ENCODE measurements at places on chromosomes 7 and 10.
A peak's percentile ranks its signal among the peaks of the same experiment; 100 is the strongest.

DNA sequence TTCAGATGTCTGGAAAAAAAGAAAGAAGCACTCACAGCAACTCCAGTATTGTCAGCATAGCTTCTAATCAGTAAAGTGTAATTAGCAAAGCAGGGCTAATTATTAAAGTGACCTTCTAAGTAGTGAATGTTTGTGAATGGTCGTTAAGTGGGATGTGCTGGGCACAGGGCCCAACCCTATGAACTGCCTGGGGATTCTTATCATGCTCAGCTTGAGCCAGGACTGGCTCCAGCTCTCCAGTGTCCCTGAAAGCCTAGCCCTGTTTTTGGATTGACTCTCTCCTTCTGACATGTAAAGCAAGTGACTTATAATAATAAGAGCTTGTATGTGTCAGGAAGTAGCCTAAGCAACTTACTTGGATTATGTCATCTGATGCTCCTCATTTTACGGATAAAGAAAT, 9.5 kb upstream of the TBX20 start:
- no peak for DNase-seq

DNA sequence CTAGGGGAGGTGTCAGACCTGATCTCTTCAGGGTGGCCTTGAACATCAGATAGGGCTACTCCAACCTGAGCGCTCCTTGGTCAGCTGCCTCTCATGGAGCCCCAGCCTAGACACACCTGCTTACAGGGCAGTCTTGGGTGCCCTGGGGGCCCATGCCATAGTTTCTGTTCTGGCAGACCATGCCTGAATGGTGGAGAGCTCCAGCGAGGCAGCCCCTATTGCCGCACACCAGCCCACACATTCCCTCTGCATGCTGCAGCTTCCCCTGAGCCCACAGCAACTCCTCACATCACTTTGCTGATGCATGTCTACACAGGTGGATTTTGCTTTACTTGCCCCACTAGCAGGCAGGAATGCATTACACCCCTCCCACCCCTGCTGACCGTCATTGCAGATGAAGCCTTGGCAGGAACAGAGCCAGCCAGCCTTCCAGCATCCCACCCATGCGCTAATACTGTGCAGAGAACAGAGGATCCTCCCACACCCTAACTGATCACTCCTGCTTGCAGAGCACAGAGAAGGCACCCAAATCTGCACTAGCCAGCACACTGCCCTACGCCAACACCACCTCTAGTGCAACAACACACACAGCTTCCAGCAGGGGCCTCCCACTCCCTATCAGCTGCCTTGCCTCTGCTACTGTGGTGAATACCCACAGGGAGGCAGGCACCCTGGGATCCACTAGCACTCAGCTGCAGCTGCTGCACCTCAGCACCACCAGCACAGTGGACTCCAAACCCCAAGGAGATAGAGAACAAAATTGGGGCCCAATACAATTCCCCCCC, 43.0 kb upstream of the GRM3 start:
- no peak for DNase-seq

DNA sequence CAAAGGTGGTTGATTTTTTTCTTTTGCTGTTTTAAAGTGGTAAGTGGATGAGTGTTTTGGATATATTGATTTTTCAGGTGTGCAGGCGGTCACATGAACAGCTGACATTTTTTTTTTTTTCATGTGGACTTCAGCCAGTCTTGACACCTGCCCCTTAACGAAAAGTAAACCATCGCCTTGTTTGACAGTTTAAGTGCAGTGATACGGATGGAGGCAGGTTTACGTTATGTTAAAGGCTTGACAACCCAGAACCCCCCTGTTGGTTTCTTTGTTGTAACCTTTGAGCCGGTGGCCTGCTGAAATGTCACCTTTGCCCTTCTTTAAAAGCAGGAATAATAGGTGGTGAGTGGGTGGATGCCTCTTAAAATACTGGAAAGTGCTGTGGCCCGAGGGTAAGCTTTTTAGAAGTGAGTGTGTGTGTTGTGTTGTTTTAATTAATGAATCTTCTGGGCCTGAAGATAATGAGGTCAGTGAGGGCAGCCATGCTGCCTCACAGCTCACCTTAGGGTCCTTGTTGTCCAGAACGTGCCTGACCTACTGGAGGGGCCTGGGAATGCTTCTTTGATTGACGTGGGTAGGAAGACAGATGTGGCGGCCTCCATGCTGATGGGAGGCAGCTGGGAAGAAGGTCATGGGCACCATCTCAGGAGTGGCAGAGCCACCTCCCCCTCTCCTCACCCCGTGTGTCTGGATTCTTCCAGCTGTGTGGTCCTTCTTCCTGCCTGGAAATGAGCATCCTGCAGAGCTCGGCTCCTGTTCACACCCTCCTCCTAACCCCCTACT, 69.8 kb downstream of the TCF7L2 start:
- DNase-seq, result no peak

- no peak for DNase-seq
These were observed 73.7 kb upstream of the ODAD2 start for GRCh38 chr10:28072573-28072972.

DNA sequence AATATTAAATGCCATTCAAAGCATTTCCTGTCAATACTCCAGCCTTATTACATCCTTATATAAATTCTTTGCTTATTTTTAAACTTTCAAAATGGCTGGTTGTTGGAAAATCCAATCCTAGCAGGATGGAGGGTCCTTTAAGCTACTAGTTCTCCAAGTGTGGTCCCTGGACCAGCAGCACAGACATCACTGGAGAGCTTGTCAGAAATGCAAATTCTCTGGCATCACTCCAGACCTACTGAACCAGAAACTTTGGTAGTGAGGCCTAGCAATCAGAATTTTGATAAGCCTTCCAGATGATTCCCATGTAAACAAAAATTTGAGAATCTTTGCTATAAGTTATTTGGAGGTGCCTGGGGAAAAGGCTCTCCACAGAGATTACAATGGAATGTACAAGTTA, 43.8 kb downstream of the CALCR start:
- no peak for DNase-seq

- no peak for DNase-seq
These were observed 40.5 kb upstream of the GDF10 start for GRCh38 chr10:47259466-47259865.

DNA sequence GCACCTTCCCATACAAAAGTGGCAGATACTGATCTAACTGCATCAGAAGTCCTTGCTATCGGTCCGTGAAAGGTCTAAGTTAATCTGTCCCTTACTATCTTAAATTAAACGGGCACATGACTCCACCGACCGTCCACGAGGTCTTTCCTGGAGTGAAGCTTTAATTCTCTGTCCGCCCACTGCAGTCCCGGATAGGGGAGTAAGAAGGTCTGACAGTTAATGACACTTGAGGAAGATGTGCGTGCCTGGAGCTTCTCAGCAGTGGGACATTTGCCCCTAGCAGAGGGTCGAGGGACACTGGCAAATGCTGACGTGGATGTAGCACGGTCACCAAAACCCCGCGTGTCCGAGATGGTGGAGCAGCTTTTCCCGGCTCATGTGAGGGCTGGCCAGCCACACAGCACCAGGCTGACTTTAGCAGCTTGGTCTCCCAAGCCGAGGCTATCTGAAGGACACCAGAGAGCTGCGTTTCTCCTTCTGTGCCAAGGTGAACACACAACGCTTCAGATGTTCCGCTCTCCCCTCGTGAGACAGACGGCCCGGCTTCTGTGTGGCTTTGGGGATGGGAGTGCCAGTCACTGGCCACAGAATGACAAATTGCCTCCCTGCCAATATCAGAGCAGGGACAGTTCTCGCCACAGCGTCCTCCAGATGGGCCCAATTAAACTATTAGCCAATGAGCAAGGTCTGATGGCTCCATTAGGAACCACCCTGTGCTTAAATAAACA, 86.6 kb downstream of the ADARB2 start:
- DNase-seq, result no peak

- no peak for DNase-seq
These were observed 18.1 kb upstream of the CAMK2G start for GRCh38 chr10:73892310-73893030.

DNA sequence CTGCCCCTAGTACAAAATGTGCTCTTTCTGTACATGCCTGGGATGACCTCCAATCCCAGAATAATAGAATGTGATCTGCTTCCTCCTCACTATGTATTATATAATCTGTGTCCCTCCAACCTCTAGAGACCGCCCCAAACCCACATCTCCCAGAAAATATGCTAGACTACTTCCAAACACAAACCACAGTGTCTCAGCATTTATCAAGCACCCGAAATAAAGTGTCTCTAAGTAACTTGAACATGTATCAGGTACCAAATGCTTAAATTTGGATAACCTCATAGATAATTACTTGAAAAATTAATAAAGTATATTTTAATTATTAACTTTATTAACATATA, 16.1 kb downstream of the LYZL1 start:
- no peak for DNase-seq

DNA sequence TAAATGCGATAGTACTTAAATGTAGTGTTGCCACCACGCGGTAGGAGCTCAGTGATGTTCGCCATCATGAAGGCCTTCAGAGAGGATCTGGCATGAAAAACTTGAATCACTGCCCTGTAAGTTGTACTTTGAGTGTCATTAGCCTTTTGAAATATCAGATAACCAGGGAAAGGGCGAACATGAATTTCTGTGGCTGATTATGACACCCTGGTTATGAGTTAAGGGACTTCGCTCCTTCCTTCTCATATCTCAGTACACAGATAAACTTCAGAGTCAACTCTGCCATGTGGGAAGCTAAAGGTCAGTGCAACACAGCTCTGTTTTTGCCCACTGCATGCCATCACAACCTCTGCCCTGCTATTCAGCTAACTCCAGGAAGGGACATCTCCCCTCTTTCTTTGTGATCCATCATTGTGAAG, 8.9 kb upstream of the ACSL5 start:
- DNase-seq, result no peak

DNA sequence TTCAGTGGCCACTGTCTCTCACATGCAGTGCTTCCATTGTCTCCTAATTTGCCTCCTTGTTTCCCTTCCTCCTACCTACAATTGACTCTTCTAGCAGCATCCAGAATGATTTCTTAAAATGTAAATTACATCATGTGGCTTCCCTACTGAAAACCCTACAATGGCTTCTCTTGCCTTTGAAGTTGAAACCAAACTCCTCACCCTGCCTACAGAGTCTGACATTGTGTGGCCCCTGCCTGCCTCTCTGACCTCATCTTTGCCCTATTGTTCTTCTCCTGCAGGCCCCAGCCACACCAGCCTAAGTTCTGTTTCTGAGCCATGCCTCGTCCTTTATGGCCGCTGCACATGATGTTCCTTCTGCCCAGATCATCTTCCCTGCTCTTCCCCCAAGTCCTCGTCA, 35.8 kb upstream of the CDK1 start:
- no peak for DNase-seq

DNA sequence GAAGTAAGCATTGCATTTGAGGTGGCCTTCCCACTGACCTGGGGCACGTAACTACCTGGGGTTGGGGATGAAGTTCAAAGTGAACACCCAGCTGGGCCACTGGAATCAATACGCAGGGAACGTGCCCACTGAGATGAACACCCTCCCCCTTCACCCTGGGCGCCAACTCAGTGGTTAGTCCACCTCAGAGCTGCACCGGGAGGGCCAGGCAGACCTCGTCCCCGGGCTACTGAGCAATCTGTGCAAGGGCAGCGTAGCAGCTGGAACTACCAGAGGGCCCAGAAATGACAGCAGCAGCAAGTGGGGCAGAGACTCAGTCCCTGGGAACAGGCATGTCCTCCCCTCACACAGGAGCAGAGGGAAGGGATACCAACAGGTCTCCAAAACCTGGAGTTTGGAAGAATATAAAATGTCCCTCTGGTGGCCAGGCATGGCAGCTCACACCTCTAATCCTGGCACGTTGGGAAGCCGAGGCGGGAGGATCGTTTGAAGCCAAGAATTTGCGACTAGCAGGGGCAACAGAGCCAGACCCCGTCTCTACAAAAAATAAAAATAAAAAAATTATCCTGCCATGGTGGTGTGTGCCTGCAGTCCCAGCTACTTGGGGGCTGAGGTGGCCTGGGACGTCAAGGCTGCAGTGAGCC, 143.9 kb downstream of the SH3PXD2A start:
- DNase-seq, result no peak

DNA sequence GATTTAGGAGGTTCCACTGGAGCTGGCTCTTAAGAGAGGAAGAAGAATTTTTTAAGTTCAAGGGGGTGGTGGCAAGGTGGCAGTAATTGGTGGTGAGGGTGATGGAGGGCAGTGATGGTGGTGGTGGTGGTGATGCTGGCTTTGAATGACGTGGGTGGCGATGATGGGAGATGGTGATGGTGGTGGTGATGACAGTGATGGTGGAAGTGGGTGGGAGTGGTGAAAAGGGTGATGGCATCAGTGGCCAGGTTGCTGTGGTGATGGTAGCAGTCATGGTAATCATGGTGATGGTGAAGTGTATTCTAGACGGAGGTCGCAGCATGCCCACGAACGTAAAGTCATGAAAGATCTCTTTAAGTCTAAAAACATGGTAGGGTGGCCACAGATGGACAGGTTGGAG, 197.3 kb downstream of the PTEN start:
- DNase-seq, result no peak

- no peak for DNase-seq
These were observed 1.6 kb downstream of the HTR7 start for GRCh38 chr10:90856261-90856660.

DNA sequence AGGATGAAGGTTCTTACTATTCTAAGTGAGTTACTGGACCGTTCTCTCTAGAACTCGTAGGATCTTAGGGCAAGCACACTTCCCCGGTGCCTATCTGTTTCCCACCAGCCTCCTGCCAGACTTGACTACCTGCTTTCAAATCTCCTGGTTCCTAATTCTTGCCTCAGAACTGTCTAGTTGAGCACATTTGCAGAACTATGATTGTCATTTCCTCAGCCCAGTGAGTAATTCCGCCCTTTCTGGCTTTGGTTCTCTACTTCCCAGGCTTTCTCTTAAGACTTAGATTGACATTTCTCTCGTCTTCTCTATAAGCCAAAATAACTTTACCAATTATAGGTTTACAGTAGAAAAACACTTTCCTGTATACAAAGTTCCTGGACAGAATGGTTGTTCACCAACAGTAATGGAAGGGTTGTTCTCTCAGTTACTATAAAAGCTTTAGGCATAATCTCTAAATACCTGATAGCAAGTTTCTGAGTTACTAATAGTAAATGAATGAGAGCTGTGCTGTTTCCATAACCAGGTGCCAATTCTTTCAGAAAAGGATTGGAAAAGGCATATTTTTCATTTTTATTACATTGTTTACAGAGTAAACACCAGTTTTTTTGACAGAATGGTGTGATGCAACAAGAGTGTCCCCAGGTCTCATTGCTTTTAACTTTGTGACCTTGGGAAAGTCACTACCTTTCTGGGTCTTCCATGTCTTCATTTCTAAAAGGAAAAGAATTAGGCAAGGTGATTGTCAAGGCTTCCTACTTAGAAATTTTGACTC, 41.1 kb downstream of the PLEKHA8 start:
- DNase-seq, result no peak

DNA sequence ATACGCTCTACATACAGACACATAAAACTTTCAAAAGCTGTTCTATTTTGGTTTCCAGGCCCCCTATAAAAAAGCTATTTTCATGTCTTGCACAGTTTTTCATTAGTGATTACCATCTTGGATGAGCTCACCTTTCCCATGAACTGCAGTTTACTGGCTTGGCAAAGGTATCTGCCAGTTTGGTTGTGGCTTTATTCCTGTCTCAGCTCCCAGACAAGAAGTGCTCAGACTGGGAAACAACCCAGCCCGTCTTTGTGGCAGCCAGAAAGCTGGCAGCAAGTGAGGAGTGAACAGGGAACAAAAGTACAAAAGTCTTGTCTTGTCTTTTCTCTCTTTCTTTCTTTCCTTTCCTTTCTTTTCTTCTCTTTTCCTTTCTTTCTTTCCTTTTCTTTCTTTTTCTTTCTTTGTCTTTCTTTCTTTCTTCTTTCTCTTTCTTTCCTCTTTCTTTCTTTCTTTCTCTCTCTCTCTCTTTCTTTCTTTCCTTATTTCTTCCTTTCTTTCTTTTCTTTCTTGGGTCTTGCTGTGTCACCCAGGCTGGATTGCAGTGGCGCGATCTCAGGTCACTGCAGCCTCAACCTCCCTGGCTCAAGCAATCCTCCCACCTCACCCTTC, 138.8 kb downstream of the CFAP58 start:
- DNase-seq, result peak; percentile 1

Data from epithelial cell of prostate (primary cell).